ENCODE measurements at places on chromosomes 3 and 15.

GRCh38 chr3:107853821-107854220 is 237.0 kb downstream of the CD47 start:
- DNase-seq: no peak

DNA sequence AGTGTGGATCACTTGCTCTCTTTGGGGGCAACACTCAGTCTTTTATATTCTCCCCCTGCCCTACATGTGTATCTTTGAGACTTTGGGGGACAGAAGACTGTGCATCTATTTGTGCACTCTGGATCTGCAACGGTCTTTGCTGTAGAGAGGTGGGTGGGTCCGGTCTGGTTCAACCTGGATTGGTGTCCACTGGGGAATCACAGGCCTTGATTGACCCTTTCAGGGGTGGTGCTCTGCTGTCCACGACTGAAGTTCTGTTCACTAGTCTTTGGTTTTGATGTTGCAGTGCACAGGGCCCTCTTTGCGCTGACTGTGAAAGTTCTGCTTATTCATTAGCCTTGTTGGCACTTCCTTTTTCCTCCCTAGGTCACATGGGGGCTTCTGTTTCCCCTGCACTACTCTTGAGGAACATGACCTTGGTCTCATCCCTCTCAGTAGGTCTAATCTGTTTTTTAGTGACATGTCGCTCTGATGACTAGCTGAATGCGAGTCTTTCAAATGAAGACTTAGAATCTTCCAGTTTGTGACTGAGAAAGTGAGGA is 284.2 kb downstream of the SV2B start:
- DNase-seq: no peak

GRCh38 chr3:1087066-1087560 is 5.7 kb upstream of the CNTN6 start:
- DNase-seq: no peak

DNA sequence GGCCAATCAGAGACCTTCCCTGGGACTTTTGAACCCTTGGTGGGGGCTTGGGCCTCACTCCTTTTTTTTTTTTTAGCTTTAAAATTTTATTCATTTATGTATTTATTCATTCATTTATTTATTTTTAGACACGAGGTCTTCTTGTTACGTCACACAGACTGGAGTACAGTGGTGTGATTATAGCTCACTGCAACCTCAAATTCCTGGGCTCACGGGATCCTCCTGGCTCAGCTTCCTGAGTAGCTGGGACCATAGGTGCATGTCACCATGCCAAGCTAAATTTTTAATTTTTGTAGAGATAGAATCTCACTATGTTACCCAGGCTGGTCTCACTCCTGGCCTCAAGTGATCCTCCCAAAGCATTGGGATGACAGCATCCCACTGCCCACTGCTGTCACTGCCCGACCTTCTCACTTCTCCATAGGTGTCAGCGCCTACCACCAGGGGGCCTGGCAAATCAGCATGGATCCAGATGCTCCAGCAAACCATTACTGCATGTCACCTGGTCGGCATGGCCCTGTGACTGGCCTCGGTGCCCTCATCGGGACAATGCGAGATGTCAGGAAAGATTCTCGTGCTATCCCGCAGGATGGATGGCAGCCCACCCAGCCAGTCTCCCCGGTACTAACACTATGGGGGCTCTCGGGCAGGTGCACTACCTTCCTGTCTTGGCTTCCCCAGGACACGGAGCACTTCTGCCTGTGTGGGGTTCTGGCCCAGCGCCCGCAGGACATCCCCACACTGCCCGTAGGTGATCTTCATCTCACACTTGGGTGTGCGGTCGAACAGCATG is 3.0 kb downstream of the MYL3 start:
- no peak for DNase-seq

- no peak for DNase-seq
Observed at GRCh38 chr3:112653881-112654300, 12.9 kb upstream of the CCDC80 start.

DNA sequence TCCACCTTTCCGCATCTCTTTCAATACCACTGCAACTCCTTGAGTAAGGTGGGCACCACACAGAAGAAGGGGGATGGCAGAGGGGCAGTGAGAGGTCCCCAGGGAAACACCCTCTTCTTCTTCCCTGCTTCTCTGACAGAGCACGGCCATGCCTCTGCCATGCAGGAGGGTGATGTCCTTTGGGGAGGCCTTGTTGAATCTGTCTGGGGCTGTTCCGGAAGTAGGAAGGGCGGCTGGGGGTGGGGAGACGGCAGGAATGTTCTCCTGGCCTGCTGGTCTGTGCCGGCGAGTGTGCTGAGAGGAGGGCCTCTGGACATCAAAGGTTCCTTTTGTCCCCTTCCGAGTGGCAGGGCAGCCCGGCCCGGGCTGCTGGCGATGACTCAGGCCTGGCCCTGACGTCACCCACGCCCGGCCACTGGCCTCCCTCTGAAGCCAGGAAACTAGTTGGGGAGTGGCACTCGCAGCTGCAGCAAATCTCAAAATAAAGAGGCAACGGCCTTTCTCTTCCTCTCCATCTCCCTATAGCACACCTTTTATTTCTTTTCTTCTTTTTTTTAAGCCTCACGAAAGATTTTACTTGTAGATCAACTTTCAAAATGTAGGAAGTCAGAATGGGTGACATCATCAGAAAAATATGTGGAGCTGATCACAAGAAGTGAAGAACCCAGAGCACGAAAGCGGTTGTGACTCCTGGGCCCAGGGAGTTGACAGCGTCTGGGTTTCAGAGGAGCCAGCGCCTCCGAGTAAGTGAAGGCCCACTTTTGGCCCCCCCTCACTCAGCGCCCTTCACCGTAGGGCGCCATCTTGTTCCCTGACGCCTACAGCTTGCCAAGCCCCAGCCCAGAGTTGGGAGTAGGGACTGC is at the start of gene ZBTB38:
TSS of gene ZBTB38 (plus strand) at position 443 of the 863 bp plus-strand sequence. CDS start 73,885 bp downstream, outside the sequence.
- DNase-seq: no peak

DNA sequence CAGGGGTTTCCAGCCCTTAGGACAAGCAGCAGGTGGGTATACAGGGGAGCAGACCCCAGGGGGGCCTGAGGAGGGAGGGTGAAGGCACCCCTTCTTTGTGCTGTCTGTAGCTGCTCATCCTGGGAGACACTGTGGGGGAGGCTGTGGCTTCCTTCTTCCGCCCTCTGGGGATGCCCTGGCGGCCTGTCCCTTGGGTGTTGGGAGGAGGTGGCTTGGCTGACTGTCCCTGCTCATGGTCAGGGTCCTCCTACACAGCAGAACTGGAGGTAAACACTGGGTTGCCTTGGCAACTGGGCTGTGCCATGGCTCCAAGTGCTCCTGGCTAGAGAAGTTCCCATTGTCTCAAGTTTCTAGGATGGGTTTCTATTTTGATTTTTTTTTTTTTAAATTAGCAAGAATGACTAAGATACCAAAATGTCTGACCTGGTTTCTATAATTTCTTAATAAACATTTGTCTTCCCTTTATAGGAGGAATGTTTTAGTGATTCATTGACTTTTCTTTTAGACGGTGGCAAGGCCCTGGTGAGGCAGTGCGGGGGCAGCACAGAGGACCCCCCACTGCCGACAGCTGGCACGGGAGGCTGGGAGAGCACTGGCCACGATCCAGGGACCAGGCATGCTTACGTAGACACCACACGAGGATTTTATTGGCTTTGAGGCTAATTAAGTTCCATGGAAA is 12.4 kb downstream of the KLF13 start:
- no peak for DNase-seq

- DNase-seq: no peak
Observed at GRCh38 chr15:93146601-93147000, 57.6 kb upstream of the RGMA start.

DNA sequence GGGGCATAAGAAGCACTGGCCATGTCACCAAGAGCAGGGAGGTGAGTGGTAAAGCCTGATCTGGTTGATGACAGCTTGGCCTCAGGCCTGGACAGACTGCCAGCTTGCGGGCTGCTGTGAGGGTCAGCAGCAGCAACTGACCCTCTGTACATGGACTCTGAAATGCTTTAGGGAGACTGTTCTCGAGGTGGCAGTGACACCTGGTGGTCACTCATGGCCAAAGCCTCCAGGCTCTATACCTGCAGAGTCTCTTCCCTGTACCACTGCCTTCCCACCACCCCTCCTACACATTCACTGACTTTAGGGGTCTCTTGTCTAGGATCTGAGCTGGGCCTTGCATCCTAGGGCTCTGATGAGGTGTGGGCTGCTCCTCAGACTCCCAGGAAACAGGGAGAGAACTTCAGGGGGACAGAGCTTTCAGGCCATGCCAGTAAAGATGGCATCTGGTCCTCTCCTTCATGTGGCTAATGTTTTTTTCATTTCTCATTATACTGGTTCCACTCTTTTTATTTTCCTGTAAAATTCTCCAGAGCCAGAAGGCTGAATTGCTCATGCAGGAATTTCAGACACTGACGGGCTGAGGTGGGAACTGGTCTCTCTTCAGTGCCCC is 17.2 kb upstream of the TIMP4 start:
- no peak for DNase-seq

DNA sequence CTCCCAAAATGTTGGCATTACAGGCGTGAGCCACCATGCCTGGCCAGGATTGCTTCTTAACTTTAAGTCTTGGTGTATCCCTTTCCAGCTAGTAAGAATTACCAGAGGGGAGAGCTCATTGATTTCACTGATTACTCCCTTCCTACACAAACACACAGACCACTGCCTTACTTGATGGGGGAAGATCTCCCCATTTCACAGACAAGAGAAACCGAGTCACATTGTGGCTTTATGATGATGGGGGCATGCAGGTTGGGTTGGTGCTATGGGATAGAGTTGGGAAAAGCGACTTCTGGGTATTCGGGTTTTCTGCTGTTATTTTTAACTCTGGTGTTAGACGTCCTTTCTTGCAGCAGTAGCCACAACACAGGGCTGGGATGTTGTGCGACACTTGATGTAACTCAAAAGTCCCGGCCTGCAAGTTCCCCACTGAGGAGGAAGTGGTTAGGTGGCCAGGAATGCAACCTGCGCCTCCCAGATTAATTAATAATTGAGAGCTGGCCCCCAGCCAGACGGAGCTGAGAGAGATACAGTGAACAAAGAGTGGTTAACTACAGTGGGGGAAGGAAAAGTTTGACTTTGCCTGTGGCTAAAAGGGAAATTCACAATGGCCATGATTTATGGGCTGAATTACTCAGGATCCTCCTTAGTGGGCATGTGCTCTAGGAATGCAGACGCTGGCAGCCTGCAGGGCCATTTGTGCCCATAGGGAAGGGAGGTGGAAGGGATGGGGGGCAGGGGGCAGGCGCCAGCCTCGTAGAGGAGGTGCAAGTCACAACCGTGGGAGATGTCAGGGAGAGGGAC is 63.6 kb downstream of the SMAD6 start:
- no peak for DNase-seq

DNA sequence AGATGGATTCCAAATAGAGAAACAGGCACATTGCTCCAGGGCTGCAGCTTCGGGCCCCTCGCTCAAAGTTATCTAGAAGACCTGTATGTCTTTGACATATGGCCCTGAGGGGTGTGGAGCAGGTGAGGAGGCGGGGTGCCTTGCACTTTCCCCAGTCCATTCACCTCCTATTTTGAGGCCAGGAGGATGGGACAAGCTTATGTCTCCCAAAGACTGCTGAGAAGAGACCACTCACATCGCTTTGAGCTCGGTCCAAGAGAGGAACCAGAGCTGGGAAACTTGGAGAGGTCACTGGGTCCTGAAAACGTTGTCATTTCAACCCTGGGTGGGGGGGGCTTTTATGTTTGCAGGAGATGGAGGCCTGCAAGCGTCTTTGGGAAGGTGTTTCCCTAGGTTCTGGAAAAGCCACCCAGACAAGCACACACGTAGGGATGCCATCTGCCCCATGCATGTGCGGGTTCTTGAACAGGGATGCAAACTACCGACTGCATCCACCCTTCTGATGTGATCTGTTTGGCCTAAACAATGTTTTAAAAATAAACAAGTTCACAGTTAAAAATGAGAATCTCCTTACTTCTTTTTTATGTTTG is 33.7 kb upstream of the SYNM start:
- no peak for DNase-seq

Data from NCI-H1694 (cell line).